ENCODE measurements at places on chromosomes 6 and 20. TPM values are rescaled to one million over a fixed set of nuclear protein-coding genes. Genes with fewer than 3 reads are reported as not detected.
A peak's percentile ranks its signal among the peaks of the same experiment; 100 is the strongest.

- peak; percentile 100 for DNase-seq
These were observed 29.6 kb downstream of the RAMACL start for GRCh38 chr6:166556863-166557322.

DNA sequence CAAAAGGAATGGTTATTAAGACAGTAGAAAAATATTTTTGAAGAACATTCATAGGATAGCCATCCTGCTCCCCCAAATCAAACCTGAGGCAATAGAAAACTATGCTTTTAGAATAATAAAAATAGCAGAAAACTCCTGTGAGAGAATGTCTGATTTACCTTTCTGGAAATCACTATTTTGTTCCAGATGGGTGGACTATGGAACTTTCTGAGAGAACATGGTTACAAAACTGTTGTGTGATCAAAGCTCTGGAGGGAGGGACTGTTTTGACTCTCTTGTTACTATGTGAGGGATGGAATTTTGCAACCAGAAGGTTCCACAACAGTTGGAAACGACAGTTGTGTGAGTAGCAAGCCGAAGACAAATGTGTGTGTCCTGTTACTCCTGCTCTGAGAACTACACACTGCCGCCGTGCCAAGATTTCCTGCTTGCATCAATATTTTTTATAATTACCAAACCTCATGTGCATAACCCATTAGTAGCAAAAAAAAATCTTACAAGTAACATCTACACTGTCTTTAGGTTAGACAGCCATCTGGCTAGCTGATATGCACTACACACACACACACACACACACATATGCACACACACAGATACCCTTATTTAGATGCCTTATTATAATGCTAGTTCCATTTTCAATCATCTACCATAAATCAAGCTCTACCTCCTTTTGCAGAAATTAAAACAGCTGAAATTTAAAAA lies 11.0 kb upstream of the HIVEP1 start:
- DNase-seq = no peak

DNA sequence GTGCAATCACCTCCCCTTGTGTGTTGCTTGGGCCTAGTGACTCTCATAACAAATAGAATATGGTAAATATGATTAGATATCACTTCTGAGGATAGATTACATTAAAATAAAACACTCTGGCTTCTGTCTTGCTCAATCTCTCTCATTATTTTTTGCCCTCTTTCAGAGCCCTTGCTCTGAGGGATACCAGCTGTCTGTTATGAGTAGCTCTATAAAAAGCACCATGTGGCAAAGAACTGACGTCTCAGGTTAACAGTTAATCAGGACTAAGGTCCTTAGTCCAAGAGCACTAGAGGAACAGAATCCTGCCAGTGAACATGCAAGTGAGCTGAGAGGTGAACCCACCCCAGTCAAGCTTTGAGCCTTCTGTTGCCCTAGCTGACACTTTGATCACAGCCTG lies 402.2 kb upstream of the HTR1E start:
- DNase-seq = no peak

DNA sequence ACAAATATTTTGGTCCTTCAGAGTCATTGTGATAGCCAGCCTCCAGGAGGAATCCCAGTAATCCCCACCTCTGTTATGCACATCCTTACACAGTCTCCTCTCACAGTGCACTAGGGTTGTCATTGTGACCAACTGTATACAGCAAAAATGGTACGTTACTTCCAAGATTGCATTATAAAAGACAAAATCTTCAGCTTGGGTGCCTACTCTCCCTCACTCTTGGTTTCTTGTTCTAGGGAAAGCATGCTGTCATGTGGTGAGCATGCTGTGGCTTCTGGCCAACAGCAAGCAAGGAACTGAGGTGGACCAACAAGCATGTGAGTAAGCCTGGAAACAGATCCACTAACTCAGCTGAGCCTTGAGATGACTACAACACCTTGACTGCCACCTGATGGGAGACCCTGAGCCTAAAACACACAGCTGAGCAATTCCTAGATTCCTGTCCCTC lies 130.1 kb upstream of the DST start:
- DNase-seq = peak; percentile 78

The RRAGD gene
- total RNA-seq = 0.63 TPM

All from LHCN-M2 (cell line).